ENCODE measurements at places on chromosomes 7 and 10. TPM values are rescaled to one million over a fixed set of nuclear protein-coding genes. Genes with fewer than 3 reads are reported as not detected.

Gene EIF5AL1
- total RNA-seq: 0.72 TPM

Gene PRKAR2B
- 53.2 TPM for total RNA-seq

Gene SMIM30
- total RNA-seq: 20.5 TPM

Gene ADAM12
- 27.2 TPM for total RNA-seq

Gene NSUN6
- total RNA-seq: 16.5 TPM

Gene IGF2BP3
- total RNA-seq: 0.64 TPM

Gene PDE6C
- not detected for total RNA-seq

Gene CALY
- not detected for total RNA-seq

Gene GIMAP5
- total RNA-seq: 7.5 TPM

Gene UNC5B
- total RNA-seq: 6.3 TPM

Gene SPDYE5
- 0.15 TPM for total RNA-seq

Gene PVRIG
- 0.25 TPM for total RNA-seq

Gene FBH1
- total RNA-seq: 78.3 TPM

Gene EBF3
- 0.15 TPM for total RNA-seq

Gene HECTD2
- total RNA-seq: 16.5 TPM

Gene GTF2IRD1
- total RNA-seq: 35.8 TPM

Gene HOXA10
- 0.46 TPM for total RNA-seq

Gene RABGEF1
- 29.9 TPM for total RNA-seq

Gene EPO
- total RNA-seq: 0.25 TPM

Gene LLCFC1
- total RNA-seq: not detected

Gene UPK3BL2
- 3.4 TPM for total RNA-seq

Gene PRKCQ
- 0.71 TPM for total RNA-seq

Gene RAPGEF5
- total RNA-seq: 22.5 TPM

Gene ENTPD7
- total RNA-seq: 7.6 TPM

Gene GNAT3
- total RNA-seq: not detected

Gene ZNF438
- total RNA-seq: 6.9 TPM

Gene RASSF4
- total RNA-seq: 5.9 TPM

Gene IGFBP1
- total RNA-seq: 2.8 TPM

Gene TUBAL3
- 0.34 TPM for total RNA-seq

Gene SLC18A2
- 6.3 TPM for total RNA-seq

Gene TMEM120A
- 102 TPM for total RNA-seq

Gene TCAF2
- 1.0 TPM for total RNA-seq

Gene VPS37D
- 5.9 TPM for total RNA-seq

Gene PAPOLB
- 0.20 TPM for total RNA-seq

Gene PGAM2
- total RNA-seq: 2.5 TPM

Gene IFIT1B
- not detected for total RNA-seq

Gene NPTX2
- total RNA-seq: 7.3 TPM

Gene USP6NL
- 14.9 TPM for total RNA-seq

All from ovary (tissue), 10 donors.